ENCODE measurements at places on chromosomes 13 and 19.

DNA sequence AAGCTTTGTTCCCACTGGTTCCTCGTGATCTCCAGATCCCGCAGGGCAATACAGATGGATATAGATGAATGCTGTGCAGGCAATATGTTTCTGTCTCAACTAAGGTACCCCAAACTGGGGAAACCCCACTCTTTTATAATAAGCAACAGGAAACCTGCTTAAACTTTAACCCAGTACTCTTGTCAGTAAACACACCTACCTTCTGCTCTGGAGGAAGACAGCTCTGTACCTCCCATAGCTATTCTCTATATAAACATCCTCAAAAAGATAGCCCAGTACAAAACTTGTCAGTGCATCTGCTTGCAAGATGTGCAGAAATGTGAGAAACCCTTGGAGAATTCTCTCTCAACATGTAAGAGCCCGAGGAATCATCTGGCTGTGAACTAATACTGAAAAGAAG lies 583.6 kb downstream of the OLFM4 start:
- DNase-seq: no peak

DNA sequence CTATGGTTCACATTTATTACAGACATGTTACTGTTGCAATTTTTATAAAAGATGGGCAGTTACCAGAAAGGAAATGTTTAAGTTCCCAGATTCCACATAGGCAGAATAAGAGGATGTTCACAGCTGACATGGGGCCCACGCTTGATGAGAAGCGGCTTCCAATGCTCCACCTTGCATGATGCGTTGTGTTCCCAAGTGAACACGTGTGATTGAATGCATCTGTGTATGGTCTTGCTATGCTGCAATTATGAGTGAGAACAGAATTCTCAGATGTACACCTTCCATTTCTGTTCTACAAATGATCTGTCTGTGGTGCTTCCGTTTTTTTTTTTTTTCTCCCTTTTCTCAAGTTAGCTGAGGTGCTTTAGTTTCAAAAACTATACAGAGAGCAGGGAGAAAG lies 15.5 kb downstream of the UPF3A start:
- no peak for DNase-seq

GRCh38 chr19:40567750-40568494 lies 8.8 kb upstream of the SHKBP1 start:
- DNase-seq: no peak

GRCh38 chr19:50974702-50975556 lies 5.5 kb upstream of the KLK6 start:
- no peak for DNase-seq

GRCh38 chr19:37683520-37683919 lies 28.3 kb upstream of the ZFP30 start:
- DNase-seq: no peak

DNA sequence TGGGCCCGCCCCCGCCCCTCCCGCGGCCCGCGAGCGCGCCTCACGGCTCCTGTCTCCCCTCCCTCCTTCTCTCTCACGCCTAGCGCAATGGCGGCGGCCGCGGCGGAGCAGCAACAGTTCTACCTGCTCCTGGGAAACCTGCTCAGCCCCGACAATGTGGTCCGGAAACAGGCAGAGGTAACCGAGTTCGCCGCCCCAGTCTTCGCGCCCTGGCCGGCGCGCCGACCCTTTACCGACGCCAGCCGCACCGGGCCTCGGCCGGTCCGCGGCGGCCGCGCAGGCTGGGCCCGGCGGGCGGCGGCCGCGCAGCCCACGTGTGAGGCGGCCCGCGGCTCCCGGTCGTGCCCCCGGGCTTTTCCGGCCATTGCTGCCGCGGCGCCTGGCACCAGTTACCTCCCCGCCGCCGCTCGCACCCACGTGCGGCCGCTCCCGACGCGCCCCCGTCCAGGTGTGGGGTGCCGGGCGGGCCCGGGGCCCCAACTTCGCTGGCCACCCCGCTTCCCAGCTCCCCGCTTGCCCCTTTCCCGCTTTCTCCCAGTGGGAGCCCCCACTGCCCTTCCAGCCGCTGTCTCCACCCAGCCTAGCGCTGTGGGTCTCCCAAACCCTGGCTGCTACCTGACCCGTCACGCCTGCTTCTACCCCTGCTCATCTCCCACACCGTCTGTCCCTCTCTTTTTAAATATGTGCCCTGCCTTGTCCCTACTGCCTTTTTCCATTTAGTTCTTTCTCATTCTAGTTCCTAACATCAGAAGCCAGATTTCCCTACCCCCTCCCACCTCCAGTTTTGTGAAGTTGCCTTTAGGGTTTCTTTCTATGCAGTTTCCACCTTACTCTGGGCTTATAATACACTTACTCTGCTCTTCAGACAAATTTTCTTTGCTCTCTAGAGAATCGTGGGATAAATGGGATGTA lies 23.4 kb downstream of the IPO5 start:
- no peak for DNase-seq

DNA sequence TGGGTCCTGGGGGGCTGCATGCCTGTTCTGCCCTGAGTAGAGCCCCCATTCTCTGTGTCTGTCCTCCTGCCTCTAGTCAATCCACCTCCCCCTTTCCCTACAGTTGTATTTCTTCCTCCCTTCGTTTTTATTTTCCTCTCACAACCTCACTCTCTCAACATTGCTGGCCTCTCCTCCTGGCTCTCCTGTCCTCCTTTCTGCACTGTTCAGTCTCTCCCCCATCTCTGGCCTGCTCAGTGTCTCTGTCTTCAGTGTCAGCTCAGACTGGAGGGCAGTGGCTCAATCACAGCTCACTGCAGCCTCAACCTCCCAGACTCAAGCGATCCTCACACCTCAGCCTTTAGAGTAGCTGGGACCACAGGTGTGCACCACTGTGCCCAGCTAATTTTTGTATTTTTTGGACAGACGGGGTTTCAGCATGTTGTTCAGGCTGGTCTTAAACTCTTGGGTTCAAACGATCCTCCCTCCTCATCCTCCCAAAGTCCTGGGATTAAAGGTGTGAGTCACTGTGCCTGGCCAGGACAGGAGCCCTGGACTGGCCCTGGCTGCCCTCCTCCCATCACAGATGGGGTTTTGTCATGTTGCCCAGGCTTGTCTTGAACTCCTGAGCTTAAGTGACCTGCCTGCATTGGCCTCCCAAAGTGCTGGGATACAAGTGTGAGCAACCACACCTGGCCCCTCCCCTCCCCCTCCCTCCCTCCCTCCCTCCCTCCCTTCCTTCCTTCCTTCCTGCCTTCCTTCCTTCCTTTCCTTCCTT lies 32.0 kb upstream of the IGFL1 start:
- DNase-seq: no peak

DNA sequence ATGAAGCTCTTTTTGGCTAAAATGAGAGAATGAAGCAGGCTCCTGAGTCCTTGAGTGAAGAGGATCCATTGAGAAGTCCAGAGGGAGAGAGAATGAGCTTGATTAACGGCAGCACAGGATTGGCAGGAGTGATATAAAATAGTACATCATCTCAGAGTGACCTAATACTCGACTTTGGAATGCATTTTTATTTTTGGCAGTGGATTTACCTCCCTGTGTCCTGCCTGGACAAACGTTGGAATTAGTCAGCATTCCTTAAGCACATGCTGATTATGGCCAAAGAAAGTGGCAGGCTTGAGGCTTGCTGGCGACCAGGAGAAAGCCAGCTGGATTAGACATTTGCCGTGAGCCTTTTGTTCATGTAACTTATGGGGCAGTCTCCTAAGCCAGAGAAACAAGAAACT lies 22.9 kb downstream of the LRCH1 start:
- DNase-seq: no peak

DNA sequence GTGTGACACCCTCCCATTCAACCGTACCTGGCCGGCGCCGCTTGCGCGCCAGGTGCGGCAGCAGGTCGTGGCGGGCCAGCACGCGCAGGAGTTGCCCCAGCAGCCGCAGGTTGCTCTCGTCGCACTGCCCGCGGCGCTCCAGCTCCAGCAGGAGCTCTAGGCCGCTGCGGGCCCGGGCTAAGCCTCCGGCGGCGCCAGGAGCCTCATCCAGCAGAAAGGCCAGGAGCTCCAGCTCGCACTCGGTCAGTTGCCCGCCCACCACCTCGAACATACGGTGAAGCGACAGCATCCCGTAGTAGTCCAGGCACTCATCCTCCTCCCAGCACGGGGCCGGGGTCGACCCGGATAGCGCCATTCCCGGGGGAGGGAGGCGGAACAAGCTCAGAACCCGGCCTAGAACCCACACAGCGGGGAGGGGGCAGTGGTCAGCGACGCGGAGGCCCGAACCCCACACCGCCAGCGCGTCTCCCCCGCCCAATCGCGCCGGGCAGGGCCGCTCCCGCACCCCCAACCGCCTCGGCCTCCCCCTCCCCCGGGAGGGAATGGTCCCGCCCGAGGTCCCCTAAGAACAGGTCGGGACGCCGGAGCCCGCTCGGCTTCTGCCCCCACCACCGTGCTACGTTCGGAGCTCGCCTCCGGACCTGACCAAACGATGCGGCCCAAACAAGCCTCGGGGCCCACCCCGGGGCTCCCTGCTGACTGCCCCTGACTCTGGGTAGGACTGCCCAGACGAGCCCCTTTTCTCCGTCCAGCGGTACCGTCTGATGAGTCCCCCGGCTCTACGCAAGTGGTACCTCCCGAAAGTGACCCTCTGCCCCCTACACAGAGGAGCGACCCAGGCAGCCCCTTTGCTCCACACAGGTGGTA lies 591 bp downstream of the DEDD2 start:
- DNase-seq: no peak

DNA sequence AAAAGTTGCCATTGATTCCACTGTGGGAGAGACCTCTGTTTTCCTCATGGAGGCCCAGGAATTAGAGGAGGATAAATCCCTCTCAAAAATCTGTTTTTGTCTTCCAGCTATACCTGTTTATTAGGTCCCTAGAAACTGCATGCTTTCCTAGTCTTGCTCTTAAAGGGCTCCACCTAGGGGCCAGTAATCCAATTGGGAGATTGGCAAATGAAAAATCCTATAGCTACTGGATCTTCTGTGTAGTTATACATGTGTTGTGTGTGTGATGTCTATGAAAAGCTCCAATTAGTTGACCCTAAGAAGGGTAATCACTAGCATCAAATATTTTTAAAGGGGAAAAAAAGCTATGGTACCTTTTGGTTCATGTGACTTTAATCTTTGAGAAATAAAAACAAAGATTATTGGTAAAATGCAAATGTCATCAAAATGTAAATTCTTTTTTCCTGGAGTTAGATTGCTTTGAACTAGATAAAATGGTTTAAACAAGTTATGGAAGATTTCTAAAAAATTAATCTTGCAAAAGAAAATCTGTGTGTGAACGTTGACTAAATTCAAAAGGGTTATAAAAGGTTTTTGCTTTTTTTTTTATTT lies 63.4 kb upstream of the C1QTNF9B start:
- peak; percentile 26 for DNase-seq

DNA sequence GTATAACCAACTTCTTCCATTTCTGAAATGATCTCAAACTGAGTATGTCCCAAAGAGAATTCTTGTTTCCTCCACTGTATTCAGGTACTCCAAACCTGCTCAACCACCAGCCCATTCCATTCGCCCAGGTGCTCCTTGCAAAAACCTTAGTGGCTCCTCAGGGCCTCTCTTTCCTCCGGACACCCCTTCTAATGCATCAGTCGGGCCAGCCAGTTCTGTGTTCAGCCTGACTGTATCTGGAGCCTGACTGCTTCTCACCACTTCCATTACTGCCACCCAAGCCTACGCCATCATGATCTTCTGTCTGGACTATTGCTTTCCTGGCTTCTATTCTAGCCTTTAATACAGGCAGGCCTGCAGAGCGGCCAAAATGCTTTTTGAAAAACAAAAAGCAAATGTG lies 1.5 kb downstream of the PHF11 start:
- DNase-seq: no peak

- DNase-seq: no peak
Observed at GRCh38 chr19:47351548-47351947, 2.4 kb downstream of the DHX34 start.

DNA sequence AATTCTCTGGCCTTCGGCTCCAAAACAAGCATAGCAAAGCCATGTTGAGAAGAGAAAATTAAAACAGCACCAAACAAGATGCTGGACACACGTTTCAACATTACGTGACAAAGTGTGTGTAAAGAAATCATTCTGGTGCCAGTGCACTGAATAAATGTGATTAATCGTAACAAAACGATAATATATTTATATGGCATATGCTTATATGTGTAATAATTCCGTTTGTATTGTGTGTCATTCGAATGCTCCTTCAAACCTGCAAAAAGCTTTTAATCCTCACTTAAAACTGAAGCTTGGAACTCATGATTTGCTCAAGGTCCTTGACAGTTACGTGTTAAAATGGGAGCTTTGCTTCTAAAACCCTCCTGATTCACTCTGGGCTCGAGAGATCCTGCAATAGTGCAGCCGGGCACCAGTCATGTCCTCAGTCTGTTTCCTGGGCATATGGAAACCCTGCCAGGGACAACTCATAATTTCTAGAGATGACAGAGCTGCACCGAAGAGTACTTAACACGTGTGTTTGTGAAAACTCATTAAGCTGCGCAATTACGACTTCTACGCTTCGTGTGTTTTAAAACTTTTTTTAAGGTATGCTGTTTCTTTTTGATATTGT lies 731 bp upstream of the AKAP8L start:
- DNase-seq: no peak

DNA sequence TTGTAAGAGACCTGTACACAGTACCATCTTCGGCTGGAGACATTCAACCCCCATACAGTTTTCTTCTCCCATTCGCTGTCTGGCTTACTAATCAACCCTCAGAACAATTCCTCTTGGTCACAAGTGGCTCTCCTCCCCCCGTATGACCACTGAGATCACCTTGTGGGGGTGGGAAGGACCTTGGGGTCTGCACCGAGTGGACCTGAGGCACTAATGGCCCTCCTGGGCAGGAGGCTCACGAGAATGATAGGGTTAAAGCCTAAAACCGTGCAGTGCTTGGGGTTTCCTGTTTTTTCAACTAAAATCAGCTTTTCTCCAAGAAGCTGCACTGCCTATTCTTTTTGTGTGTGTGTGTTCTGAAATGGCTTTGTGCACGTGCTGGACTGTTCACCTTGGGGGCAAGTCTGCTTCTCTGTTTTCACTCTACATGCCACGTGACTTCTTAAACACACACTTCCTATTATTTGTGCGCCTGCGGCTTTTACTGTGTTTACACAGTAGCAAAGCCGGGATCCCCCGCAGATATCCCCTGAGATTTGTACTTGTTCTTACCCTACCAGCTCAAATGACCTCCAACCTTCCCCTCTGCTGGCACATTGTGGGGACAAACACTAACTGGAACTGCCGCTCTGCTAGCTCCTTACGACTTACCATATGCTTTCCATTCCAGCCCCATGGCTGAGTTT lies 12.3 kb downstream of the RBM26 start:
- DNase-seq: peak; percentile 67

DNA sequence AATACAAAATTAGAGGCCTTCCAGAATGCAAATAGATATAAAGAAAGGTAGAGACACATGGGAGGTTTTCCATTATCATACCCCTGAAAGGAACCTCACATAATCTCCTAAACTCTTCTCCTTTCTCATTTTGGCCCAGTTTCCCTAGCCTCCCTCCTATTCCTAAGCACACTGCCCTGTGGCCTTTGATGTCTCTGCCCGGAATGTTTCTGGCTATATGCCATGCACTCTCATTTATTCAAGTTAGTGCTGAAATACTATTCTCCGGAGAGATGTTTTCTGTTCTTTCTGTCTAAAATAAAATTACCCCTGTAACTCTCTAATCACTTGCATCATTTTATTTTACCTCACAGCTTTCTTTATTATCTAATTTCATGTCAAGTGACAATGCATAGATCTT lies 1287.7 kb downstream of the SLITRK5 start:
- no peak for DNase-seq
